ENCODE measurements at places on chromosomes 4 and X.

- no peak for DNase-seq
Measured at GRCh38 chrX:150198776-150199175, 164.3 kb upstream of the MAMLD1 start.

GRCh38 chr4:122816476-122816875 is 10.2 kb upstream of the FGF2 start:
- no peak for DNase-seq

DNA sequence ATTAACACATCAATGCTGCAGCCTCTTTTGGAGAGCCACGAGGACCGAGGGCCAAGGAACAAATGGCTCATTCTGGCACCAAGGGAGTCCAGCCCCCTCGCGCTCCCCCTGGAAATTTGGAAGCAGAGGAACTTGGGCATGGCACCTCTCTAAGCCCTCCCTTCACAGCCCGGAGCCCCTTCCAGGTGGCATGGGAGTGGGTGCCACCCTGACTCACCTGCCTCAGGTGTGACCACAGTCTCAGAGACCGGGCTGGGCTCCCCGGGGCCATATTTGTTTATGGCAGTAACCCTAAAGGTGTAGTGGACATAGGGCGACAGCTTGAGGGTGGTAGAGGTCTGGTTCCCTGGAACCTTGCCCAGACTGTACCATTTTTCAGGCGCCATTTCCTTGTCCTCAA is 18.8 kb downstream of the L1CAM start:
- no peak for DNase-seq

DNA sequence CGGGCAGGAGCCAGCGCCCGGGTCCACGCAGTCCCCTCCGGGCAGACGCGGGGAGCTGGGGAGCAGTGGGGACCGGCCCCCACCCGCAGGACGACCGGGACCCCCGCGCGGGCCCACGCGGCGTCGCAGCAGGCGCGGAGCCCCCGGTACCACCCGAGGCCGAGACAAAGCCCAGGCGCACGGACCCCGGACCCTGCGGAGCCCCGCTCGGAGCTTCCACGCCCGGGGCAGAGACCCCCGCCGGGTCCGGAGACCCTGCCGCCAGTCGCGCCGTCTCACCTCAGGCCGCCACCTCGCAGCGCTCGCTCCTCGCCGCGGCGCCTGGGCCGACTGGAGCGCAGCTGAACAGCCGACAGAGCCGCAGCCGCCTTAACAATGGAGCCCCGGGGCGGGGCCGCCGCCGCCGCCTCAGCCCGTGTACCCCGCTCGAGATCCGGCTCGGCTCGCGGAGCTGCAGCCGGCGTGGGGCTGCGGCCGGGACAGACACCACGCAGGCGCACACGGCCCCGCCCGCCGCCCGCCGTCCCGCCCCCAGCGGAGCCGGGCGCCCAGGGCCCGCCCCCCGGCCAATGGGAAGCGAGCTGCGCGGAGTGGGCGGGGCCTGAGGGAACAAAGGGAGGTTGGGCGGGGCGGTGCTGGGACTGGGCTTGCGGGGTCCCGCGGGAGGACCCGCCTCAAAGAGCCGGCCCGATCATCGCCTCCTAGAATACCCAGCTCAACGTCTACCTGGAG is at the start of gene AFAP1:
AFAP1 (minus strand) TSS at position 485 of the 732 bp plus-strand sequence. CDS start 67,783 bp downstream, outside the sequence.
- DNase-seq = peak; percentile 87

GRCh38 chr4:88022289-88022688 is 14.9 kb downstream of the PKD2 start:
- no peak for DNase-seq

GRCh38 chr4:42617030-42617429 is 39.9 kb downstream of the ATP8A1 start:
- DNase-seq = no peak

- no peak for DNase-seq
Measured at GRCh38 chrX:37754516-37754915, 25.3 kb upstream of the CYBB start.

Data from activated T-helper 9 cell treated with anti-CD3 and anti-CD28 coated beads, Interleukin-2, amount 50 U/mL, for 16 hours (primary cell).